Muscle of arm (tissue), 14 donors: ENCODE measurements at places on chromosomes 1 and 21.
A peak's percentile ranks its signal among the peaks of the same experiment; 100 is the strongest.

GRCh38 chr1:202085682-202086373 is 36.9 kb upstream of the GPR37L1 start:
- DNase-seq = no peak

- no peak for DNase-seq
These were observed 12.3 kb upstream of the SEMA4A start for GRCh38 chr1:156140879-156141707.

- DNase-seq = no peak
These were observed 5.4 kb upstream of the SLC35D1 start for GRCh38 chr1:67059346-67059745.

- no peak for DNase-seq
These were observed 256.5 kb downstream of the ZNF648 start for GRCh38 chr1:181804989-181805388.

GRCh38 chr1:61011561-61012263 is 70.6 kb upstream of the NFIA start:
- no peak for DNase-seq

GRCh38 chr1:231091831-231092301 is 51.8 kb upstream of the FAM89A start:
- no peak for DNase-seq

DNA sequence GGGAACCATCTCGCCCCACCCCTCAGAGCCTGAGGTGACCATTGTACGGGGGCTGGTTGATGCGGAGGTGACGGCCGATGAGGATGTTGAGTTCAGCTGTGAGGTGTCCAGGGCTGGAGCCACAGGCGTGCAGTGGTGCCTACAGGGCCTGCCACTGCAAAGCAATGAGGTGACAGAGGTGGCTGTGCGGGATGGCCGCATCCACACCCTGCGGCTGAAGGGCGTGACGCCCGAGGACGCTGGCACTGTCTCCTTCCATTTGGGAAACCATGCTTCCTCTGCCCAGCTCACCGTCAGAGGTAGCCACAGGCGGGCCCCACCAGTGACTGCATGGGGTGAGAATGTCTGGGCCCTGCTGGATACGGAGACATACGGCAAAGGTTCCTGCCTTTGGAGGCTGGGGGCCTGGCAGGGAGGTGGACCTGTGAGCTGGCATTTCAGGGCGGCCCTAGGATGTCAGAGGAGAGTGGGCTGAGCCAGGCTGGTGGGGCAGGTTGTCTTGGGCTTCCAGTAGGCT is 98.5 kb downstream of the TRIM11 start:
- no peak for DNase-seq

GRCh38 chr1:214504330-214504729 is 47.1 kb downstream of the PTPN14 start:
- no peak for DNase-seq

GRCh38 chr1:232037774-232038388 is 411.3 kb downstream of the DISC1 start:
- DNase-seq = no peak

DNA sequence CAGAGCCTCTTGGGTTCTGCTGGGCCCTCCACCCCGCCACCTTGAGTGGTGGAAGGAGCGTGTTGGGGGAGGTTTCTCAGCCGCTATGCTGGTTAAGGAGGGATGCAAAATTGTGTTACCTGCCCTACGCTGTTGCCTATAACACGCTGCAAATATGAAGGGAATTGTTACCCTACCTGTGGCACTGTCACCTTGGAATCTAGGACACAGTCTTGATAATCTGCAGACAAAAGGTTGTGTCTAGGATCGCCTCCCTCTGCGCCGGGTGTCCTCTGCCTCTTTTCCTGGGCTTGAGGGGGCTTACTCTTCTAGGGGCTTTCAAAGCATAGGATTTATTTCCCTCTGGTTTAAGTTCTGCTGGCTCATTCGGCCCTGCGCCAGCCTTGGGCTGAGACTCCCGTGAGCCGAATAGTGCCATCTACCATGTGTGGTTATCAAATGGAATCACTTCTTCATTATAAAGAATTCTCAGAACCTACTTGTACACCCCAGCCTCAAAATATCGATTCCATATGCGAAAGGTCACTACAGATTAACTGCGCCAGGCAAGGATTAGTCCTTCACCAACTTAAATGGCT is 697 bp downstream of the SLC22A15 start:
- DNase-seq = no peak

GRCh38 chr1:206573319-206573718 is 38.9 kb downstream of the EIF2D start:
- DNase-seq = no peak

GRCh38 chr1:20426923-20427322 is 59.1 kb downstream of the CAMK2N1 start:
- DNase-seq = no peak

DNA sequence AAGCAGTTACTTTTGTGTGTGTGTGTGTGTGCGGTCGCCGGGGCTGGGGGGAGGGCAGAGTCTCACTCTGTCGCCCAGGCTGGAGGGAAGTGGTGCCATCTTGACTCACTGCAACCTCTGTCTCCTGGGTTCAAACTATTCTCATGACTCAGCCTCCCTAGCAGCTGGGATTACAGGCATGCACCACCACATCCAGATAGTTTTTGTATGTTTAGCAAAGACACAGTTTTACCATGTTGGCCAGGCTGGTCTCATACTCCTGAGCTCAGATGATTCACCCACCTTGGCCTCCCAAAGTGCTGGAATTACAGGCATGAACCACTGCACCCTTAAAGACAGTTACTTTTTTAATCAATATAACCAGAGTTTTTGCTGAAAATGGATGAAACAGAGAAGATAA is 207.0 kb downstream of the PTPRC start:
- no peak for DNase-seq

GRCh38 chr1:170698301-170699275 is 34.7 kb downstream of the PRRX1 start:
- peak; percentile 49 for DNase-seq

- DNase-seq = no peak
These were observed 56.8 kb upstream of the ERRFI1 start for GRCh38 chr1:8082945-8083344.

DNA sequence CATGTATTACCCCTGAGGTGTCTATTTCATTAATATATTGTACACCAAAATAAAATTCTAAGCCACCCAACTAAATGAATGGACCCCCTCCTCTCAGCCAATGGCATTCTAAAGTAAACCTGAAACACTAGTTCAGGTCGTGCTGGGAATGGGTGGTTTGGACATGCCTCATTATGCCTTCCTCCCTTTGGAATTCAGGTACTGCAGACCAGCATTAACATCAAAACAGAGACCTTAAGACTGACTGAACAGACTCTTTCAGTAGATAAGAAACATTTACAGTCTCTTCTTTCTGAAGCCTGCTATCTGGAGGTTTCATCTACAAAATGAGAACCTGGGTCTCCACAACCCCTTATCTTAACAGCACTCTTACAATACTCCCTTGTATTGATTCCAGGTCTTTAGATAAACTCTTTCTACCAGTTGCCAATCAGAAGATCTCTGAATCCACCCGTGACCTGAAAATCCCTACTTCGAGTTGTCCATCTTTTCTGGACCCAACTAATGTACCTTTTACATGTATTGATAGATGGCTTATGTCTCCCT is 93.6 kb downstream of the PKN2 start:
- DNase-seq = no peak

- no peak for DNase-seq
These were observed 5.6 kb upstream of the KPRP start for GRCh38 chr1:152752225-152752624.

DNA sequence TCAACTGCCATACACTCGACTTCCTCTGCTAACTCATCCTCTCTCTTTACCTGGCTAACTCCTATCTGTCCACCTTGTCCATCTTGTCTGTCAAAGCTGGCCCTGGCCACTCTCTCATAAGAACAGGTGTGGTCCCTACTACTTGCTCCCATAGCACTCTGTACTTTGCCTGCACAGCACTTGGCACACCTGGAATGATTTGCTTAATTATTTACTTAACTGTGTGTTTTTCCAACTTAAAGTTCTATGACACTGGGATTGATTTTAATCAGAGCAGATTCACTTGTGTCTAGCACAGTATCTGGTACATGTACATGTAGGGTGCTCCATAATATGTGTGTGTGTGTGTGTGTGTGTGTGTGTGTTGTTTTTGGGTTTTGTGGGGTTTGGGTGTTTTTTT is 111.6 kb downstream of the ZNF281 start:
- no peak for DNase-seq

DNA sequence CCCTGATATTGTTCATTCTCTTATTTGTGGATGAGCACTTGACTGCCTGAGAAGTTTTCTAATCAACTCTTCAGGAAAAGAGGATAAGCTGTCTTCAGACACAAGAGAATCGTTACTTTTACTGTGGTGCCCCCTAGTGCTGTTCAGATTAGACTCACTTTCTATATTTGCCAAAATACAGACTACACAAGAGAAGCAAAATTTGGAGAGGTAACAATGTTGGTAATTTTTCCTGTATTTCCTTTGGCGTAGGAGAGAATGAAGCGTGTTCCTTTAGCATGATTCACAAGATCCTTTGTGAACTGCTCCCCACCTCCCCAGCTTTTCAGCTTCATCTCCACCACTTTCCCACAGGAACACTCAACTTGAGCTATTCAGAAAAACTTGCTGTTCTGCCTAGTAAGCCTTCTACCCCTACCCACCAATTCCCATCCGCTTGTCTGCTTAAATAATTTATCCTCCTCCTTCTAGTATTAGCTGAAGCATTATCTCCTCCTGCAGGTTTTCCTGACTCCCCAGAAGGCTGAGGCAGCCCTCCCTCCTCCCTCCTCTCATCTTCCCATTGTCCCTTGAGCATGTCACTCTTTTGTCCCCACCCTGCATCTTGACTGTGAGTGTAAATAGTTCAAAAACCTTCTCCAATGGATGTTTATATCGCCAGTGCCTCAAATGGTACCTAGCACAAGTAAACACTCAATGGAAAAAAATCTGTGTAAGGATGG is 4.5 kb downstream of the TNFSF4 start:
- DNase-seq = peak; percentile 64

DNA sequence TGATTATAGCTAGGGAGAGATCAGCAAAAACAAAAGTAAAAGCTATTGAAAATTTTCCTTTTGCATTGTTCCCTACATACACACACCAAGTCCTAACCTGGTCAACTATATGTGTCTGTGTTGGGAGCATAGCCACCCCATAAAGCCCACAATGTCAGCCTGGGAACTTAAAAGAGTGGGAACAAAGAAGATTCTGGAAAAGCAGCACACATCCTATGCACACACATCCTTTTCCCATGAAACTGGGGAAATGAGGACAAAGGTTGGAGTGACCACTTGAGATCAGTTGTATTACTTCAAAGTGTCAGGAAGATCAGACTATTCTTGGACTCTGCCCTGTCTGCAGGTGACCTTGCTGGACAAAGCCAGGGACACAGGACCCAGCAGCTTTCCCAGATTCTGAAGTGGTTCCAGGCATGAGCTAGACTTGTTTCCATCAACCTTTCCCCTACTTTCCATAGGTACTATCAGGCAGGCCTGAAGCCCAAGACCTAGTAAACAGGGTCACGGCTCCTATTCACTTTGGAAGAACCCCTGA is 15.9 kb downstream of the TXNIP start:
- DNase-seq = no peak

GRCh38 chr1:85976516-85977205 is 179.9 kb downstream of the COL24A1 start:
- no peak for DNase-seq

GRCh38 chr1:46554236-46554596 is 2.8 kb upstream of the KNCN start:
- DNase-seq = no peak

DNA sequence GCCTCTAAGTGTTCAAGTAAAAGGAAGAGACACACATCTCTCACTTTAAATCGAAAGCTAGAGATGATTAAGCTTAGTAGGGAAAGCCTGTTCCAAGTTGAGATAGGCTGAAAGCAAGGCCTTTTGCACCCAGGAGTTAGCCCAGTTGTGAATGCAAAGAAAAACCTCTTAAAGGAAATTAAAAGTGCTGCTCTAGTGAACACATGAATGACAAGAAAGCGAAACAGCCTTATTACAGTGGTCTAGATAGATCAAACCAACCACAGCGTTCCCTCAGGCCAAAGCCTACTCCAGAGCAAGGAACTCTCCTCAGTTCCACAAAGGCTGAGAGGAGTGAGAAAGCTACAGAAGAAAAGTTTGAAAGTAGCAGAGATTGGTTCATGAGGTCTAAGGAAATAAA is 14.9 kb downstream of the TCP10L start:
- no peak for DNase-seq

DNA sequence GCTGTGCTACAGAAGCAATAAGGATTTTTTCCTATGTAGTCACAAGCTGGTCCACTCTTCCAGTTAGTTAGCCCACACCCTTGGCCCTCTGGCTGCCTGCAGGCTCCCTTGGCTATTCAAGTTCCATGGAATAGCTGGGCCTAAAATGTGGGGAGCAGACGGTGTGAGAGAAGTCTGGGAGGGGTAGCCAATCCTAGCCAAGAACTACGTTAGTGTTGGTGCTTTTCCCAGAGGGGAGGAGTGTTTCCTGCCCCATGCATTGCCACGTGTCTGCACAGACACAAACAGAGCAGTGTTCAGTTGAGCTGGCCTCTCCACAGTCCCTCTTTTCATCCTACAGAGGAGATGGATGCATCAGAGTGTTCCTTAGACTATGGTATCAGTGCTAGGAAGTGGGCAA is 59.0 kb upstream of the IPO9 start:
- DNase-seq = peak; percentile 44

DNA sequence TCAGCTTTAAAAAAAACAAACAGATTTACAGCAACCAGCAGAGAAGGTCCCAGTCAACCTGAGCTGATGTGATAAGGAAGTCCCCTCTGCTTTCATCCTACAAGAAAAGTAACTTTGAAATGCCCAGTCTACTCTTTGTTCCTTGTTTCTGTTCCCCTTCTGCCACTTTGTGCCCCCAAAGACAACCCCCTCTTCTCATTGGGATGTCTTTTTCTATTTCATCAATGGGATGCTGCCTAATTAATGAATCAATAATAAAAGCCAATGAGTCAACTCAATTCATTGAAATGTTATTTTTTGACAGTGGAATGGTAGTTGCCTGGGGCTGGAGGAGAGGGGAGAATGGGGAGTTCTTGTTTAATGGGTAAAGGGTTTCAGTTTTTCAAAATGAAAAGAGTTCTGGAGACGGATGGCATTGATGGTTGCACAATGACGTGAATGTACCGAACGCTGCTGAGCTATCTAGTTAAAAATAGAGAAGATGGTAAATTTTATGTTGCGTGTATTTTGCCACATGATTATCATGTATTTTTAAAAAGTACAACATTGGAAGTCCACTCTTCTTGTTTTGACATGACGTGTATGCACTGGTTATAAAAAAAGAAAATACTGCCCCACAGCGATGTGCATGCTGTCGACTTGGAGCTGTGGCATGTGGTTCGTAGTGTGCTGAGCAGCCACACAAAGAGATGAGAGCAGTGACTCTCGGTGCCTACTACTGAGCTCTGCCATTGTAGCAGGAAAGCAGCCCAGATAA is 22.4 kb upstream of the PADI2 start:
- no peak for DNase-seq
